Posterior vena cava (tissue), 2 donors: ENCODE measurements at places on chromosomes 5 and 9. TPM values are rescaled to one million over a fixed set of nuclear protein-coding genes. Genes with fewer than 3 reads are reported as not detected.

GRCh38 chr5:179271821-179272325 is 73.4 kb downstream of the ADAMTS2 start:
- peak; percentile 68 for DNase-seq

- DNase-seq, result no peak
Measured at GRCh38 chr9:82880336-82881050, 182.4 kb downstream of the RASEF start.

DNA sequence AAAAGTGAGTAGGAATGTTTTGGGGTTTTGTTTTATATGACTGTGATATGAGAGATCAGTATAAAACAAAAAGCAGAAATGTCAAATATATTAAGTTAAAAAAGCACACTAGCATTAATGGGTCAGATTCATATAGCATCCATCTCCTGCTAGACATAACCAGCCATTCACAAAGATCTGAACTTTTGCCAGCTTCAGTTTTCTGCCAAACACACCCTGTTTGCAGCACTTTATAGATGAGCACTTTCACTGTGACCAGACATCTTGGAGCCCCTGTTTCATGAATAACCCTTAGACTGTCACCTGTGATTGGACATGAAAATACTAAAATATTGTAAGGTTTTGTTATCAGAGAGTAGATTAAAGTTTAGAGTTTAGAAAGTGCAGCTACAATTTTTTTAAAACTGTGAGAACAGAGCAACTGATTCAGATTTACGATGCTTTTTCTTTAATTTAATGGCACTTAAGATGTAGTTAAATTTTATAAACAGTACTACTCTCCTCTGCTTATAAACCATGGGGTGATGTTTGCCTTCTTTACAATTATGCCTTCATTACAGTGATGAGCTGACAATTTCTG is 142.6 kb downstream of the KCTD16 start:
- DNase-seq, result no peak

- no peak for DNase-seq
Measured at GRCh38 chr5:106825374-106825773, 845.4 kb downstream of the EFNA5 start.

DNA sequence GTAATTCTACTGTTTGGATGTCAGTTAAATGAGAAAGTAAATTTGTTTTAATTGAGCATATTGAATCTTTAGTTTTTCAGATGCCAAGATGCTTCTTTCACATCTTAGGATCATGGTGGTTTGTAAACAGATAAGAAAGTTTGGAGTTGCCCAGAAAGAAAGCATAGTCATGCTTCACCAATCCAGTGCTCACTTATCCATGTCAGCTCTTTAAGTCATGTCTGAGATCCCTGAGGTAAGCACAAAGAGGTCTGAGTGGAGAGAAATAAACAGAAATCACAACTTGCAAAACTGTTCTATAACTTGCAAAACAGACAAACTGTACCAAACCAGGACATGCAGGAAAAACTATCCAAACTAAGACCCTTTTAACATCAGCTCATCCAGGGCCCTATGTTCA is 87.7 kb downstream of the OSTF1 start:
- DNase-seq, result no peak

DNA sequence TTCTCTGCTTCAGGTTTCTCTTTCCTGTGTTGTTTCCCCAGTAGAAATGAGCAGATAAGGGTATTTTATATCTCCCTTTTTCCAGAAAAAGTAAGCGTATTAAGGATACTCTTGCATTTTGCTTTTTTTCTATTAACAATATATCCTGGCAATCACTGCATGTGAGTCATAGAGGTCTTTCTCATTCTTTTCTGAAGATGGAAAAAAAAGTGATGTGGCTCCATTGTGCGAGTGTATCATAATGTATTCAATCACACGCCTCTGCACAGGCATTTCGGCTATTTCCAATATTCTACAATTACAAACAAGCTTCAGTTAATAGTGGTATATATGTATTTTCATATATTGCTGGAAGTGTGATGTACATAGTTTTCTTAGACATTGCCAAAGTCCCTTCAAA is 155.9 kb downstream of the MED27 start:
- no peak for DNase-seq

- no peak for DNase-seq
Measured at GRCh38 chr5:178283520-178283919, 50.9 kb upstream of the PHYKPL start.

DNA sequence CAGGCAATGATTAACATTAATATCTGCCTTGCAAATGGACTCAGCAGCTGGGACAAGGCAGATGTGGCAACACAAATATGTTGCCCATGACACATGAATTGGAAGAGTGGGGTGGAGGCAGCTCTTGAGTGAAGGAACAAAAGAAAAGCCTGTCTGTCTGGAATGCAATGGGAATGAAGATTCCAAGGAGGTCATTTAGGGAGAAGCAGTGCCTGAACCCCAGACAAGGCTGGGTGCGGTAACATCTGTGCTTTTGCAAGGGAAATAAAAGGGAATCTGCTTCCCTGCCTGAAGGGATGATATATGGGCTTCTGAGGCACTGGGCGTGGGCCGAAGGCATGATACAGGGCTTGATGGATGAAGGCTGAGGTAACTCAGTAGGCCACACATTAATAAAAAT is 94.1 kb upstream of the TRIM32 start:
- no peak for DNase-seq

DNA sequence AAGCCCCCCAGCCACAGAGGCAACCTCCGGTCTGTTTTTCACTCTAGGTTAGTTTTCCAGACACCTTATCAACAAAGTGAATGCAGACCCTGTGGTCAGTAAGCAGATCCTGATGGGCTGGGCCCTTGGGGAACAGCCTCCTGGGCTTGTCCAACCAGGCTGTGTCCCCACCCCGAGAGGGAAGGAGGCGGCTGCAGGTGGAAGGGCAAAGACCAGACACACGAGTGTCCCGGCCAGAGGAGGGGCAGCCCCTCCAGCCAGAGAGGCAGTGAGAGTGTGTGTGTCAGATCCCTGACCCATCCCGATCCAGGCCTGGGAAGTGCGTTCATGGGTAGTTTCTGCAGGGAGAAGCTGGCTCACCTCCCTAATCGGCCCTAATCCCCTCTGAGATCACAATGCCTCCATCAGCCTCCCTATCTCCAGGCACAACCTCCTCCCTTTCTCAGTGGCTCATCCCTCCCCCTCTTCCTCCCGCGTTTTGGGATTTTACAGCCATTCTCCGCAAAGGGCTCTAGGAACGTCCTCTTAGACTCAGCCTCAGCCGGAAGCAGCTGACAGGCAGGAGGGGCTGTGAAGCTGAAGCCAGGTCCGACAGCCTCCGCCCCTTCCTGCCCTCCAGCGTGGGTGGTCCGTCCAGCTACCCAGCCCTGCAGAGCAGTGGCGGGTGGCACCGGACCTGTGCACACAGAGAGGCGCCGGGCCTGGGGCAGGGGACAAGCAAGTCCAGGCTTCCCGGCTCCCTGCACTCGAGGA is 9.7 kb downstream of the SLC12A7 start:
- no peak for DNase-seq

- no peak for DNase-seq
Measured at GRCh38 chr9:76531231-76531780, 72.3 kb downstream of the GCNT1 start.

GRCh38 chr5:21121213-21121612 is 1133.2 kb upstream of the CDH18 start:
- DNase-seq, result no peak

DNA sequence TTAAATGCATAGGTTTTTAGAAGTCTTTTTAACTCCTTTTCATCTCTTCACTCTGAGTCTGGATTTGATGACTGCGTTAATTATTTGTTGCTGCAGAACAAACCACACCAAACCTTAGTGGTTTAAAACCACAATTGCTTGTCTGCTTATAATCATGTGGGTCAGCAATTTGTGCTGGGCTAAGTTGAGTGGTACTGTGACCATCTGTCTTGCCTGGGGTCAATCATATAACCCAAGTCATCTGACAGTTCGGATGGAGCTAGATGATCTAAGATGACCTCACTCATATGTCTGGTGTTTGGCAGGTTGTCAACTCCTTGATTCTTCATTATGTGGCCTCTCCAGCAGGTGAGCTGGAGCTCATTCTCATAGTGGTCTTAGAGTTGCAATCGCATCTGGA is 219.1 kb upstream of the ELAVL2 start:
- no peak for DNase-seq

The ERGIC1 gene
- total RNA-seq, result 169 TPM
